AML-193 (cell line): ENCODE measurements at places on chromosomes 1 and 21.
A peak's percentile ranks its signal among the peaks of the same experiment; 100 is the strongest.

DNA sequence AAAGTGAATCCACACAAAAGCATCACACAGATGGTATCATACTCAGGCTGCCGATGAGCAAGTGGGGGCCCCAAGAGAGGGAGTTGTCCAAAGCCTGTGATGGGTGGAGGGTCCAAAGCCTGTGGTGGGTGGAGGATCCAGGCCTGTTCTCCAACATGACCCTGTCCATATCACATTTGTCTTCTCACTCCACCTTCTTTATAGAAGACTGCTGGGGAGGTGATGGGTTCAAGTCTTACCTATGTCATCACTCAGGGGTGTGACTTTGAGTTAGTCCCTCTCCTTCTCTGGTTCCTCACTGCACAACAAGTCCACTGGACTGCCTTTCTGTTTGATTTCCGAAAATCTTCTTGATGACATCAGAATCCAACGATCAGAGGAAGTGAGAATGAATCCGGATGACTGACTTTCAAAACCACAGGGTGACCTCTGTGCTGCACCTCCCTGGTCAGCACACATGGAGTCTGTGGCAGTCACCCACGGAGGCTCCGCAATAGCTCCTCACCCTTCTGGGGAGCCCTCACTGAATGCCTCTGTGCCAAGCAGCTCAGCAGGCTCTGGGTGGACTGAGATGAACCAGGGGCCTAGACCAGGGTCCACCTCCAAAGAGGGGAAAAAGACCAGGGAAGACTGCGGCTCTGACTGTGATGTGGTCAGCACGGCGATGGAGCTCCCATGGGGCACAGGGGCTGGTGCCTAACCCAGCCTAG lies 166.8 kb downstream of the HIVEP3 start:
- DNase-seq = peak; percentile 67

GRCh38 chr1:208209286-208209685 lies 34.9 kb downstream of the PLXNA2 start:
- no peak for DNase-seq

DNA sequence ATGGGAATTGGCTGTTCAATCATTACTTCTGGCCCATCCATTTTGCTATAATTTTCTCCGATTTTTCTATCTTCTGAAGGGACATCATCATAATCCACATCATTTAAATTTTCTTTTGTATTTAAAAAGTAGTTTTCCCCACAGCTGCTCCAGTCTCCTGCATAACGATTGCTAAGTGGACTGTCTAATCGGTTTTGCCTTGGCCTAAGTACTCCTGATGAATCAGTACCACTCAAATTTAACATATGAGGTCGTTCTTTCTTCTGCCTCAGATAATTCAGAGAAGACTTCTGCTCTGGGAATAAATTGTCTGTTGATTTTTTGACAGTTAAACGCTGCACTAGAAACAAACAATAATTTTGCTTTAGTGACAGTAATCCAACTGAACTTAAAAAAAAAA lies 41.9 kb downstream of the SYDE2 start:
- DNase-seq = no peak

- no peak for DNase-seq
Observed at GRCh38 chr1:219862366-219862765, 66.0 kb downstream of the SLC30A10 start.

GRCh38 chr1:31714442-31715086 lies 10.7 kb upstream of the COL16A1 start:
- DNase-seq = no peak

- no peak for DNase-seq
Observed at GRCh38 chr1:51689075-51689440, 72.2 kb downstream of the OSBPL9 start.

GRCh38 chr1:65541161-65541560 lies 120.7 kb downstream of the LEPR start:
- DNase-seq = no peak

- DNase-seq = peak; percentile 97
Observed at GRCh38 chr1:161201836-161202712, at the start of gene NDUFS2. TSS of gene NDUFS2 (plus strand) at chr1:161202367. CDS start at chr1:161202386, 19 bp downstream.
